ENCODE measurements at places on chromosomes 6 and 20.

DNA sequence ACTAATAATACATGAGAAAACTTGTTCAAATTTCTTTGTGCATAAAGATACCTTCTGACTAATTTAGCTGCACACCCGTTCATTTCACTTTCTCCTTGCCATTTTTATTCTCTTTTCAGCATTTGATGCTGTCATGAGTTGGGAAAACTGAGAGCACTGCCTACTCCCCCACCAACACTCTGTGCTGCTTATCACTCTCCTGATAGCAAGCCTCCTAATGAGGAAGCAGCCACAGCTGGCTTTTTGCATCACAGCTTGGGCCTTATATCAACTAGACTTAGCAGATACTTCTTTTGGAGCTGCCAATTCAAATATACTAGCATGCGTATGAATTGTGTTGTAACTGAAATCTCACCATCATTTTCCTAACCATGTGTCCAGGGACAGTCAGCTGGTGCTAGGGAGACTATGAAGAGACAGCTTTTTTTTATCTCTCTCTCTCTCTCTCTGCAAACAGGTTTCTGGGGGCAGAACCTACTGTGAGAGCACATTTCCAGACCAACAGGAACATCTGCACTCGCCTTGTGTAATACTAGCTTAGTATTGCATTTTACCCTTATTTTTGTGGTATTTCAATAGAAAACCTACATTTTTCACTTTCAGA is 699.0 kb downstream of the KHDRBS2 start:
- H3K27me3 ChIP-seq, result no peaks in the 10 kb centered on the region
- H3K4me1 ChIP-seq, result no peaks in the 10 kb centered on the region
- H3K4me3 ChIP-seq, result no peak overlapping the region
- no peak overlapping the region for H3K27ac ChIP-seq
- H3K36me3 ChIP-seq, result no peaks in the 10 kb centered on the region
- DNase-seq, result no peak

DNA sequence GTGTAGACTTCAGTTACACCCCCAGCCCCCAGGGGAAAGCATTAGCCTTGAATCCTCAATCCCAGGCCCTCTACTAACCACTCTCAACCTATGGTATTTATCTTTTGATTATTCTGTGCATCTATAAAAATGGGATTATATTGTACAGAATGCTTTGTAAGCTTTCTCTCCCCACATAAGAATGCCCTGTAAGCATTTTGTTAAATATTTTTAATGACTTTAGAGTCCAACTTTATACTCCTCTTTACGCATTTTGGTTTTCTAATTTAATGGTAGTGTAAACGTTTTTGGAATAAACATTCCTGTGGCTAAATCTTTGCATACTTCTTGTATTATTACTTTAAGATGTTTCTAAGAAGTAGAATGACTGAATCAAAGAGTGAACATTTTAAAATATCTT is 35.4 kb downstream of the FBXO9 start:
- H3K36me3 ChIP-seq, result peaks cover 20% of the 10 kb centered on the region
- H3K4me3 ChIP-seq, result no peak overlapping the region
- no peaks in the 10 kb centered on the region for H3K4me1 ChIP-seq
- H3K27ac ChIP-seq, result no peak overlapping the region

GRCh38 chr6:119314885-119315272 is 34.7 kb downstream of the MAN1A1 start:
- no peaks in the 10 kb centered on the region for H3K27me3 ChIP-seq
- H3K4me1 ChIP-seq, result no peaks in the 10 kb centered on the region
- H3K4me3 ChIP-seq, result no peak overlapping the region
- H3K36me3 ChIP-seq, result no peaks in the 10 kb centered on the region

DNA sequence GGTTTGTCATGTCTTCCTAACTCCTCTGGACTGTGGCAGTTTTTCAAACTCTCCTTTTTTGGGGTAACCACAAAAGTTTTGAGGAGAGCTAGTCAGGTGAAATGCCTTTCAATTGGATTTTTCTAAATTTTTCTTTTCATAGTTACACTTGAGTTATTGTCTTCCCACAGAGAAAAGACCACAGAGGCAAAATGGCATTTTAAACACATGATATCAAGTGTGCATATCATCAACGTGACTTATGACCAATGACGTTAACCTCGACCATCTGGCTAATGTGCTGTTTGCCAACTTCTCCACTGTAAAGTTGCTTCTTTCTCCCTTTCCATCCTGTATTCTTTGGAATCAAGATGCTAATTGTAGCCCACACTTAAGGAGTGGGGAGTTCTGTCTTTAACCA is 41.3 kb upstream of the SNAP25 start:
- H3K27me3 ChIP-seq, result no peaks in the 10 kb centered on the region
- no peaks in the 10 kb centered on the region for H3K36me3 ChIP-seq
- no peak overlapping the region for H3K27ac ChIP-seq
- DNase-seq, result no peak
- H3K4me1 ChIP-seq, result peaks cover 6% of the 10 kb centered on the region

All from pancreas (tissue), 10 donors.